ENCODE measurements at places on chromosomes 7 and 10.
A peak's percentile ranks its signal among the peaks of the same experiment; 100 is the strongest.

- DNase-seq, result no peak
These were observed 161.5 kb upstream of the AGR3 start for GRCh38 chr7:17043012-17043877.

GRCh38 chr10:13629116-13629515, 42.4 kb downstream of the PRPF18 start:
- no peak for DNase-seq

- no peak for DNase-seq
These were observed 29.3 kb upstream of the VAX1 start for GRCh38 chr10:117167346-117167788.

DNA sequence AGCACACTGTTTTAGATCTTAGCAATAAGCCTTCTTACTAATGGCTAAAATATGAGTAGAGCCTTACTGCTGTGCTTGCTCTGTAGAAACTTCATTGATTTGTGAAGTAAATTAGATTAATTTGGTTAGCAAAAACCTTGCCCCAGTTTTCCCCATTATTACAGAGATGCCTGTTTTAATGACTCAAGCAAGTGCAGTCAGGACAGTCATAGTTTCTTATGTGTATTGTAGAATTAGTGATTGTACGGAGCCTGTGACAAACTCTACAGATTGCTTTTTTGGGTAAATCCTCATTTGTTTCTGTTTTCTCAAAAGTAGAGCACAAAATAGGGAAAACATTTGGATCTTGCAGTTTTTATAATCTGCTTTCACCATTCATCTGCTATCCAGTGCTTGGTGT, 7.0 kb downstream of the TAX1BP1 start:
- no peak for DNase-seq

- DNase-seq, result no peak
These were observed 22.0 kb downstream of the YKT6 start for GRCh38 chr7:44222776-44223261.

- no peak for DNase-seq
These were observed 687.3 kb downstream of the DNAJB9 start for GRCh38 chr7:109256762-109257560.

DNA sequence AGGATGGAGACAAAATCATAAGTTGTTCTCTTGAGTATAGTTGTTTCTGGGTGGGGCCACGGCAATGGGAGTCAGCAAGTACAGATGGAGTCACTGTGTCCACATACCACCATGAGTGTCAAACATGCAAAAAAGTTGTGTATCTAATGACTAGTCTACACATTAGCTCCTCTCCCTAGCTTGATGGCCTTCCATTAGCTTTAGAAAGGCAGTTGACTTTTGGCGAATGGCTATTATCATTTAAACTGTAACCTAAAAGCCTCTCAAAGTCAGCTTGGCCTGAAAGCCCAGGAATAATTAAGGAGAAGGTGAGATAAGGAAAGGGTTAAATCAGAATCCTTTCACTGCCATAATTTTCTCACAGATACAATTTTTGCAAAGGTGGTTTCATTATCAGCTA, 95.5 kb upstream of the MEOX2 start:
- DNase-seq, result no peak

- DNase-seq, result no peak
These were observed 64.8 kb upstream of the DNAJB6 start for GRCh38 chr7:157271991-157272324.

DNA sequence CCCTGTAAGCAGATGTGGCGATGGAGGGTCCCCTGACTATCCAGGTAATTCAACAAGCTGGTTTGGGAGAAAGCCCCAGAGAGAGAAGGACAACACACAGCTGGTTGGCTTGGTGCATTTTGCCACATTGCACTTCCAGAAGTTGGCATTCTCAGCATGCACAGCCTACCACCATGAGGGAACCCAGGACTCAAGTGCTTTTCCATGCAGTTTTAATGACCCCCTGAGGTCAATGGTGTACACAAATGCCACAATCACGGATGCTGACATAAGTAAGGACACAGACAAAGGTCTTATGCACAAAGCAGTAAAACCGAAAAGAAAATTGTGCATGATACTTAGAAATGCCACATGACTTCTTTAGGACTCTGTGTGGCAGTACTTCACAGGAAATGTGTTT, 645.1 kb downstream of the KCNMA1 start:
- DNase-seq, result no peak

- no peak for DNase-seq
These were observed 31.9 kb downstream of the NUP42 start for GRCh38 chr7:23213755-23214154.

GRCh38 chr7:21671859-21672258, 129.0 kb downstream of the DNAH11 start:
- no peak for DNase-seq

DNA sequence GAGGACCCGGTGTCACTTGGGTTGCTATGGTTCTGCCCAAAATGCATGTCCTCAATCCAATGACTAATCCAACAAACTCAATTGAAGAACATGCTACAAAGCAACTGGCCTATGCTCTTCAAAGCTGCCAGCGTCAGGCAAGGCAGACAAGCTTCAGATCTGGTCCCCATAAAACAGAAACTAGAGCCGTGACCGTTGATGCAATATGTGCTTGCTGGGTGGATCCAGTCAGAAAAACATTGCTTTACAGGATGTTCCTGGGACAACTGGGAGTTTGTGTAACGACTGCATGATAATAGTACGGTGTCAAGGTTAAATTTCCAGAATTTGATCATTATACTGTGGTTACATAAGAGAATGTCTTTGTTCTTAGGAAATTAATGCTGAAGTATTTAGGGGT, 120.7 kb upstream of the CTBP2 start:
- DNase-seq, result no peak

GRCh38 chr10:82211346-82211745, 336.4 kb downstream of the NRG3 start:
- no peak for DNase-seq

- DNase-seq, result no peak
These were observed 1010.0 kb downstream of the XPNPEP1 start for GRCh38 chr10:108913300-108913699.

- no peak for DNase-seq
These were observed 59.1 kb downstream of the LOXL4 start for GRCh38 chr10:98208925-98209324.

DNA sequence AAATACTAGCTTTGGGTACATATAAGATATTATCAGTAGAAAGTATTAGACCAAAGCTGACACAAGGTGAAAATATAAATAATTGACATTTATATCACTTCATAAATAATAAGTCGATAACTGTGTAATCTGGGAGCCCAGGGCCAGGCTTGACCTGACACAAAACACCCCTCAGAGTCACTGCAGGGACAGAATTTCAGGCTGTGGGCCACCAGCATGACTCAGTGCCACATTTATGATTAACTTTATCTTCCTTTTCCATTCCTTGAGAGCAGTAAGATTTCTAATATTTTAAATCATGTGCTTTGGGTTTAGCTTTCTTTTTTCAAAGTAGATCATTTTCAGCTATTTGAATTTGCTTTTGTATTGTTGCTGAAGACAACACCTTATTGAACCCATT, 102.9 kb upstream of the NFE2L3 start:
- DNase-seq, result no peak

GRCh38 chr10:11246752-11247467, 229.2 kb downstream of the CELF2 start:
- no peak for DNase-seq

- DNase-seq, result no peak
These were observed 162.7 kb downstream of the AKR1D1 start for GRCh38 chr7:138238734-138239659.

- DNase-seq, result no peak
These were observed 52.8 kb downstream of the CDK6 start for GRCh38 chr7:92783260-92784201.

GRCh38 chr7:80087771-80088170, 46.9 kb upstream of the GNAI1 start:
- DNase-seq, result no peak

GRCh38 chr7:140300243-140301136, 97.8 kb downstream of the SLC37A3 start:
- no peak for DNase-seq

DNA sequence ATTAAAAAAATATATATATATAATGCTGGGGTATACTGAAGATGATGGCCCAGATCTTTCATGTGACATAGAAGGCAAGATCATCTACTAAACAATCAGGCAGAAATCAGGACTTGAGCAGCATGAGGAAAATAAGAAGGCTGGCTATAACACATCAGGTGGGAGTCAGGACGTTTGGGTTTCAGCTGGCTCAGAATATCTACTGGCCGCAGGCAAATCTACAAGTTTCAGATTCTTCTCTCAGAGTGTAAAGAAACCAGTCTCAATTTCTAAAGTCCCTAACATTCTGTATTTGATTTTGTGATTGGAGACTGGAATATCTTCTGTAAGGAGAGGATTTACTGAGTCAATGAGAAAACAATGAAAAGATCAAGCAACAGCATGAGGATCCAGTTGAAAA, 37.7 kb upstream of the FAM3C start:
- DNase-seq, result no peak

DNA sequence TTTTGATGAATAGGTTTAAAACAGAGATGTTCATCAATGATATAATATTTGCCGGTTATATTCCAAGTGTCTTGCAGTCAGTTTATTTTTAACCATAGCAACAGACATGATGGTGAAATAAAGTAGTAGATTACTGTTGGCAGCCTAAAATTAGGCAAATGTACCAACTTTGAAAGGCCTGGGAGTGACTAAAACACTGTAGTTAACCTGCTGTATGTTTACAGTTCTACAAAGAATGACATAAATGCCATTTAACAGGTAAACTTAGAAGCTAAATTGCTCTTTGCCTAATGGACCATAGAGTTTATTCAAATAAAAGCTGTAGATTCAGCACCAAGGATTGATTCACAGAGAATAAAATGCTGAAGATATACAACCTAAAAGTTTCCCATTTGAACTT, 64.1 kb downstream of the PHTF2 start:
- DNase-seq, result no peak

- no peak for DNase-seq
These were observed 105.0 kb upstream of the C1QL3 start for GRCh38 chr10:16626697-16627096.

- DNase-seq, result no peak
These were observed 81.7 kb upstream of the NFE2L3 start for GRCh38 chr7:26070290-26070689.

DNA sequence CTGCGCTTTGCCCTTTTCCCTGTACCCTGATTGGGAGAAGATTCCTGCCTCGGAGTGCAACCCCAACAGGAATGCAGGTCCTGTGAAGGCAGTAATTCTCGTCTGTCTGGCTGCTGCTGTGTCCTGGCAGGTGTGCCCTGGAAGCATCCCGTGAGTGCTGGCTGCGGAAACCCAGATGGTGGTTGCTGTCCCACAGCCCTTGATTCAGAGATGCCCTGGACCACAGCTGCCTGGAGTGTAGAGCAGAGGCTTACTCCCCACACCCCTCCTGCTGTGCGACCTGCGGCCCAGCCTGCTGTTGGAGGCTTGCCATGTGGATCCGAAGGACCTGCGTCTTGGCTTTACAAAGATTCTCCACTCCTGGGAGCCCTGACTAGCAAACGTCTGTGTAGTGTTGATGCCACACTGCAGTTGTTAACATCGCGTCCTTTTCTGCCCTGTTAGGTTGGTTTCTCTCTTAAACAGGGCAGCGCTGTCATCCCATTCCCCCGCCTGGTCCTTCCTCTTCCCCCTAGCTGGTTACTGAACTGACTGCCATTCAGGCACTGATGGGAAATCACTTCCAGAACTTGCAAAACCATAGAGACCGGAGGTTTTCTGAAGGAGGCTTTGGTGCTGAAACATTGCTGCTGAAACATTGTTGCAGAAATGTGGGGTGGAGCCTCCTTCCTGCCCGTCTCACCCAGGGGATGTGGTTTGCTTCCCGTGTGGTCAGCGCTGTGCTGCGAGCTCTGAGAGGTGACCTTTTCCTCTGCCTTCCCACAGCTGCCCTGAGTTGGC, 53.3 kb downstream of the DNAJB6 start:
- peak; percentile 55 for DNase-seq

- DNase-seq, result no peak
These were observed 41.2 kb upstream of the PLPP4 start for GRCh38 chr10:120415709-120416330.

DNA sequence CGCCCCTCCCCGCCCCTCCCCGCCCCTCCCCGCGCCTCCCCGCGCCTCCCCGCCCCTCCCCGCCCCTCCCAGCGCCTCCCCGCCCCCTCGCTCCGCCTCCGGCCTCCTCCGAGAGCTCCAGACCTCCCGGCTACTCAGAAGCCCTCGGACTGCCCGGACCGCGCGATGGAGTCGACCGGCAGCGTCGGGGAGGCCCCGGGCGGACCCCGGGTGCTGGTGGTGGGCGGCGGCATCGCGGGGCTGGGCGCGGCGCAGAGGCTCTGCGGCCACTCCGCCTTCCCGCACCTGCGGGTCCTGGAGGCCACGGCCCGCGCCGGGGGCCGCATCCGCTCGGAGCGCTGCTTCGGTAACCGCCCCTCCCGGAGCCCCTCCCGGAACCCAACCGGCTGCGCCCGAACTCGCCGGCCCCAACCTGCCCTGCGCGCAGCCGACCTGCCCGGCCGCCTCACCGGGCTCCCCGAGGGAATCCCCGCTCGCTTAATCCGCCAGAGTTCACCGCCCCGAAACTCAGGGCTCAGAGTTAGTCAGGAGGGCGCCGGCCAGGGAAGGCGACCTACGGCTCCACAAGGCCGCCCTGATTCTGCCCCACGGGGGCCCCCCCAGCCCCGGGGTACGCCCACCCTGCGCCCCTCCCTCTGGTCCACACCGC, at the start of gene PAOX:
Gene PAOX, plus strand, starts transcription at position 111 of the 649 bp plus-strand sequence. Its CDS starts 55 bp downstream, at position 166.
- no peak for DNase-seq

GRCh38 chr10:121098211-121098610, 247.0 kb downstream of the WDR11 start:
- DNase-seq, result no peak

GRCh38 chr10:2744547-2745200, 322.7 kb upstream of the PFKP start:
- no peak for DNase-seq

DNA sequence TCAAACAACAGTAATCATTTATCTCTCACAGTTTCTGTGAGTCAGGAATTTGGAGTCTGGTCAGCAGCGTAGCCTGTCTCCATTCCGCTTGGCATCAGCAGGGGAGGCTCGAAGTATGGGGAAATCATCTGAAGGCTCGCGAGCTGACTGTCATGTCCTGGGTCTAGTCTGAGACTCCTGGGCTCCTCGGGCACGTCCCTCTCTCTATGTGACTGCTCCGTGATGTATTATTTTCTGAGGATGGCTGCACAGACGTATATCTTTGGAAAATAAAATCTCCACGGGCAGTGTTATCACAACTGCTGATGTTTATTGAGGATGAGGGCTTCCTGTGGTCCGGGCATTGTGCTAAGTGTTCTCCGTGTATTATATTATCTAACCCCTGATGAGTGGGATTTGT, 23.3 kb upstream of the PCGF5 start:
- DNase-seq, result no peak
